ENCODE measurements at places on chromosomes 2 and 18.

GRCh38 chr2:230453006-230453405 lies 37.0 kb downstream of the SP100 start:
- DNase-seq = no peak

DNA sequence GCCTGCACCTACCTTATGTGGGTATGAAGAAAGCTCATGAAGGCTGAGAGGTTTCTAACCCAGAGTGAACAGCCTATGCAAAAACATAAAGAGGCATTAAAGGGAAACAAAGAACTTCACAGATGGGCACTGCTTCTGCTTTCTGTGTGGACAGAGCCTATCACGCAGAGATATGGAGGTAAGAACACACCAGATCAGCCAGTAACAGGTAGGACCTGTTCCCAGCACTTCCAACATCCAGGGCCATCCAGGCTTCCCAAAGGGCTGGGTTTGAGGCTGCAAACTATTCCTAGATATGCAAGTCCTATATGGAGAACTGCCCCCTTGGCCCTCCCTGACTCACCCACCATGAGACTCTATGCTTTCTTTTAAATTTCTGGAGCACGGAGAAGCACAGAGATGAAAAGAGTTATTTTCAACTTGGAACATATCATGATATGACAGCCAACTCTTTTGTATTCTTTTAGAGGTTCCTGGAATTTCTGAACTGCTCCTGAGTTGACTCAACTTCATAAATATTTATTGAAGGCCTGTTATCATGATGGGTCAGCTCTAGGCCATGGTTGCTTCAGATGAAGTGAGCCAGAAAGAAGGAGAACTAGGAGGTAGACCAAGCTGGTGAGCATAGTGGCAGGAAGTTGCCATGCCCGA lies 77.4 kb upstream of the PPP1CB start:
- no peak for DNase-seq

GRCh38 chr18:77711096-77711495 lies 461.4 kb downstream of the GALR1 start:
- no peak for DNase-seq

DNA sequence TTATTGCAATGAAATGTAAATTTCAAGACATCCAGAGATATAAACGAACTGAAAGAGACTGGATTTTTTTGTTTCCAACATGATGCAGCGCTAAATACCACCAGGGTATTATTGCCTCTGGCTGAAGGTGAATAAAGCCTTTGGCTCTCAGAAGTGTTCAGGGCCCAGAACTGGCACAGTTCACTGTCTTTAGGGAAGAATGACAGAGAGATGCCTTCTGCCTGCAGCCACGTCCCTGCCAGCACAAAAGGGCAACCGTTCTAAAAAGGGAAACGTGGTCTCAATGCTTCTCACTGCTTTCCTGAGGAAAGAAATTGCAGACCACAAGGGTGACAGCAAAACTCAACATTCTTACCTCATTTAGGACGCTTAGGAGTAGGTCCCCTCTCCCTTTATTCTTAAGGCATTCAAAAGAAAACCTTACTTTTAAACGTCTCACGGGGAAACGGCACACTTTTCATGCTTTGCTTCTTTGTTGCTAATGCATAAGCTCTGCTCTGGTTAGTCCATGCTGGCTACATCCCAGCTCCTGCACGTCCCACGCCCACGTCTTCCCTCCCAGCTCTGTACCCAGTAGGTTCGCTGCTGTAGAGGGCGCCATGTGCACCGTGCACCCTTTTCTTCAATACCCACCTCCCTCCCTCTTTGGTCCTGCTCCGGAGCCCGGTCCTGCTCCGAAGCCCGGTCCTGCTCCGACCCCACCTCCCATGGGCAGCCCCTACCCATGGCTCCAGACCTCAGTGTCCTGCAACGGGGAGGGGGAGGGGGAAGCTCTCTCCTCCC lies 171.0 kb downstream of the HRH4 start:
- DNase-seq = peak; percentile 18

DNA sequence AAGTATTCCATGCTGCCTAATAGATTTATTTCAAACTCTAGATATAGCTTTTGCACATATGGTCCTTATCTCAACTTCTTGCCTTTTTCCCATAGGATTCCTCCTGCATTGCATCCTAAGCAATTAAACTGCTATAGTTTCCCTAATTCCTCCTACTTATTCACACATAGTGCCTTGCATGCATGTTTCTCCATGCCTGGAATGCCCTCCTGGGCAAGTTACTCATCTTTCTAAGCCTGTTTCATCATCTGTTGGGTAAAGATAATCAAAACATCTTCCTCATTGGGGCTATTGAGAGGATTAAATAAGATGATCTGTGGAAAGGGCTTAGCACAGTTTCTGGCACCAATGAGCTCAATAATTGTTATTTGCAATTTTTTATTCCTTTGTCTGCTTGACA lies 726.5 kb downstream of the SLC4A3 start:
- no peak for DNase-seq

GRCh38 chr2:91974401-91975129 lies 2896.7 kb upstream of the TEKT4 start:
- DNase-seq = no peak

DNA sequence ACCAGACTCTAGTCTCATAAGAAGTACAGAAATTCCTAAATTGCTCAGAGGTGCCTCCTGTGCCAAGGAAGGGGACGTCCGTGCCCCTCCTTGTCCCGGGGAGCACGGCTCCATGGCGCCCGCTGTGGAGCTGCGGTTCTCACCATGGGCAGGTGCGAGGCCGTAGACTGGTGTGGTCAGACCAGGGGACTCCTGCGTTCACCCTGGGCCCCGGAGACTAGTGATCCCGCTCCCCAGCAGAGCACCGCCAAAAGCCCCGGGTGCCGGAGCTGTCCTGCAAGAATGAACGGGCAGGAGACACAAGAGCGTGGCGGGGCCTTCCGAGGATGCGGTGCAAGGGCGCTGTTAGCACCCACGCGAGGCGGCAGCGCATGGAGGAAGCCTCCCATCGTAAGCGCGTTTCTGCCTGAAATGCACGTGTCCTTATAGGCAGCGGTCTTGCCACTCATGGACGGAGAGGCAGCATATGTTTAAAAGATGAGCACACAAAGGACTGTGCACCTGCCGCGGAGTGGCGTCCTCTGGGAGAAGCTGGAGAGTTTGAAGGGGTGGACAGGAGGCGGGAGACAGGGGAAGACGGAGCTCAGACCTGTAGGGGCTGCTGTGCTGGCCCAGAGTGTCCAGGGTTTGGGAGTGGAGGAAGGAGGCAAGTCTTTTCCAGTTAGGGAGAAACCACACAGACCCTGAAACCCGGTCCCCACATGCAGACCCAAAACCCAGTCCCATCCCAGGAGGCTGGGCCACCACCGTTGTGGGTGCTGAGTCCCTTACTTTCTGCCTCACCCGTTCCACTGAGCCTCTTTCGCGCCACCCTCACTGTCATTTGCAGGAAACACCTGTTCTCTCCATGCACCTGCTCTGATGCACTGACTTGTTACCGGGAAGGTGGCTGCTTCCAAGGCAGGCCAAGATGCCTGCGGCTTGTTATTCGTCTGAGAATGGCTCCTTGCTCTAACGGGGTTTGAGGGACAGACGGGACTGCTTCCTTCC lies 7.5 kb upstream of the KCNG2 start:
- peak; percentile 52 for DNase-seq

DNA sequence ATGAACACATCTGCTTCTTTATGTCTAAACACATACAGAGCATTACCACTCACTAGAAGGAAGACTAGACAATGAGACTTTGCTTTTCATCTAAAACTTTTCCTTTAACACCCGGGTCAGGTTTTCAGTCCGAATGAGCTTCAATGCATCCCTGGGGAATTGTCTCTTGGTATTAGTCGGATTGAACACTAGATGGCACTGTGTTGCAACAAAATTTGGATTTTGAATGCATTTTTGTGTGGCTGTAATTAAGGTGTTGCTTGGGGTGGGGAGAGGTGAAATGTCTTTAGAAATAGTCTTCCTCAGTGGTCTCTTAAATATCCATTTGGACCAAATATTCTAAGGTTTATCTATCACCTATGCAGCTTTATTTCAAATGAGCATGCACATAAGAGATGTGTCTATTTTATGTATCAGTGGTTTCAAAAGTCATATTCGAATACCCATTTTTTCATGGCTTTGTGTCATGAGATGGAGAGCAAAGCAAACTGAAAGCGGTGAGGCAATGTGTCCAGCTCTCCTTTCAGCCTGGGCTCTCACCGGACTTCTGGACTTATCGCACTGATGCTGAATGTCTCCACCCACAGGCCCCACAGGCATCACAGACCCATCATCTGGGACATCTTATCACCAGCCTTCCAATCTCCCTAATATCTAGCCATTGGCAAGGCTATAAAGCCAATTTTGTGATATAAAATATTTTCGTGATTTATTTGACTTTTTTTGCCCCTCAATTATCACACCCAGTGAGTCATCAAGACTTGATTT lies 510.3 kb downstream of the RNF144A start:
- peak; percentile 23 for DNase-seq

- no peak for DNase-seq
Observed at GRCh38 chr18:60358516-60358915, 14.1 kb downstream of the MC4R start.

DNA sequence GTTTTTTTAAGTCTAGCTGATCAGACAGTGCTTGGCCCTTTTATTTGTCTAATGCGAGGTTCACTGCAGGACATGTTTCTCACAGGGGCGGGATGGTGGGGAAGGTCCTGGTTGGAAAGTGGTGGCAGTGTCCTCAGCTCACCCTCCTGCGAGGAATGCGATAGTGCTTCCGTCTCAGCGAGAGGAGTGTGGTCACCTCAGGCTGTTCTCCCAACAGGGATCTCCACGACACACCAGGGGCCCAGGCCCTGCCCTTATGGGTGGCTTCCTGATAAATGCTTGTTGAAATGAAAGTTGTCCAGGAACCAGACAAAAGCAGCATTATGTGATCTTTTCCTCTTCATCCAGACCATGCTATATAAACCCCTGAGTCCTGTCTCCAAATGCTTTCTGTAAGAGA lies 70.1 kb downstream of the BOLA3 start:
- DNase-seq = no peak

- DNase-seq = no peak
Observed at GRCh38 chr2:23380562-23381065, 4.4 kb upstream of the KLHL29 start.

GRCh38 chr2:153165021-153165420 lies 313.5 kb downstream of the RPRM start:
- DNase-seq = no peak

- no peak for DNase-seq
Observed at GRCh38 chr2:120637847-120638246, 97.8 kb upstream of the GLI2 start.

- DNase-seq = no peak
Observed at GRCh38 chr18:47826157-47827074, 104.0 kb downstream of the SMAD2 start.

- no peak for DNase-seq
Observed at GRCh38 chr18:46412916-46413315, 244.1 kb downstream of the LOXHD1 start.
